ENCODE measurements at places on chromosomes 6 and 20. TPM values are rescaled to one million over a fixed set of nuclear protein-coding genes. Genes with fewer than 3 reads are reported as not detected.

- DNase-seq: no peak
Observed at GRCh38 chr6:27553123-27553904, 80.4 kb upstream of the ZNF184 start.

DNA sequence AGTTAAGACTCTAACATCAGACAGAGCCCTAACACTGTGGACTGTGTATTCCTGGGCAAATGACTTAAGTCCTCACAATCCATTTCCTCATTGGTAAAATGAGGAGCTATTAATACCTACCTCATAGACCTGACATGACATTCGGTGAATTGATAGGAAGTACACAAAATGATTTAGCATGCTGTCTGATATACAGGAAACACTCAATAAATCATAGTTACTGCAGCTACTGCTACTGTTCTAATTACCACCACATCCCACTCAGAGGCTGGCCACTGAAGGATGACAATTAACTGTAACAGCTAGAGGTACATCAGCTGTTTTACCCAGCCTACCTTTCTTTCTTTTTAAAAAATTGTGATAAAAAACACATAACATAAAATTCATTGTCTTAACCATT, 87.7 kb downstream of the PLCG1 start:
- DNase-seq: no peak

DNA sequence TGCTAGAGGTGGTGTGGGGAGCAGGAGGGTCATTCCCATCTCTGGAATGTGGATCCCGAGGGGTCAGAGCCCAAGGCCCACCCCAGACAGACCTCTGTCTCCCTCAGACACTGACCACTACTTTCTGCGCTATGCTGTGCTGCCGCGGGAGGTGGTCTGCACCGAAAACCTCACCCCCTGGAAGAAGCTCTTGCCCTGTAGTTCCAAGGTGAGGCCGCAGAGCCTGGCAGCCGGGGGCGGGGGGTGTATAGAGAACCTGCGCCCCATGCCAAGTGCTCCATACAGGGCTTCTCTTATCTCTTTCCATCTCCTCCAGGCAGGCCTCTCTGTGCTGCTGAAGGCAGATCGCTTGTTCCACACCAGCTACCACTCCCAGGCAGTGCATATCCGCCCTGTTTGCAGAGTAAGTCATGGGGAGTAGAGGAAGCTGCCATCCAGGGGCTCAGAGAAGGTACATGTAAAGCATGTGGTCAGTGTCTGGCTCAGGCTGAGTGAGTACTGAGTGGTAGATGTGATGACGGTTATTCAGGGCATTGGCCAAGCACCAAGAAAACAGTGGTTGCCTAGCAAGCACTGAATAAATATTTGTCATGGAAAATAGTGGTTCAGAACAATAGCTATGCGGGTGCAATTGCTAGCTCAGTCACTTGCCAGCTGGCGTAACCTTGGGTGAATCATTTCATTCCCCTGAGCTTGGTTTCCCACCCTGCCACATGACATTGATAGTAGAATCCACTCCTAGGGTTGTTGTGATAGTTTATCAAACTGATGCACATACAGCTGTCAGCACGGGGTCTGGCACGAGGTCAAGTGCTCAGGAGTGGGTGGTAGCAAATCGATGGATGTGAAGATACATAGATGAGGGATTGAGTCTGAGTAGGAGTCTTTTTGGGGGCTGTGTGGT, 3.5 kb downstream of the PIGT start:
- DNase-seq: no peak

DNA sequence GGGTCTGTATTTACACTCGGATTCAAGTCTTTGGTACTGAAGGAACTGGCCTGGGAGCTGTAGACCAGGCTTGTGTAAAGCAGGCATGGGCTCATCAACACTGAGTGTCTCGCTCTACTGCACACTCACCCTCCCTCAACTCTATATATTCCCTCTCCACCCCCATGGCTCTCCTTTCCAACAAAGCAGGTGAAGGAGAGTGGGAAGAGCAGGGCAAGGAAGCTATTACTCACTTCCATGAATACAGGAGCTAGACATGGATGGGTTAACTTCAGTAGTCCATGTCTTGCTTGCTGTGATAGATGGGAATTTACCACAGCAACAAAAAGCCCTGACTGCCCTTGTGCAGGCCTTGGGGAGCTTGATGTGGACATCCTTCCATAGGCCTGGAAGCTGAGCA, 20.7 kb upstream of the SLC2A12 start:
- no peak for DNase-seq

DNA sequence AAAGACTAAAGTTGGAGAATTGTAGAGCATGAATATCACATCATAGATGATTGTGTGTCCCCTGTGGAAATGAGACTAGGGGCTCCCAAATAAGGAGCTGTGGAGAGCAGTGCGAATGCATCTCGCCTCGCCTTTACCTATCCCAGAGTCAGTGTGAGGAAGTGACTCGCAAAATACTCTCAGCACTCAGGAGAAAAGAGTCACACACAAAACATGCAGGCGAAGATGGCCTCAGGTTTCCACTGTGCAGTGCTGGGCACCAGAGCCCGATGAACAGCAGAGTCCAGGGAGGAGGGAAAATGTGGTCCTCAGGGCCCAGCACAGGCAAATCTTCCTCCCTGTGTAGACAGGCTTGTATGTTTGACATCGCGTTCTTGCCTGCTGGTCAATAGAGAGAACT, 126.5 kb upstream of the AFDN start:
- no peak for DNase-seq

Gene SS18L1
- 14.6 TPM for total RNA-seq

Gene C6orf52
- total RNA-seq: 0.58 TPM

Gene GMPR
- total RNA-seq: 16.1 TPM

Gene TASP1
- 12.9 TPM for total RNA-seq

Gene COL9A3
- total RNA-seq: 2.6 TPM

Measured in left lung (tissue), 14 donors.